ENCODE measurements at places on chromosomes 4 and X.

- DNase-seq = no peak
Measured at GRCh38 chr4:37665333-37666320, 20.5 kb downstream of the RELL1 start.

DNA sequence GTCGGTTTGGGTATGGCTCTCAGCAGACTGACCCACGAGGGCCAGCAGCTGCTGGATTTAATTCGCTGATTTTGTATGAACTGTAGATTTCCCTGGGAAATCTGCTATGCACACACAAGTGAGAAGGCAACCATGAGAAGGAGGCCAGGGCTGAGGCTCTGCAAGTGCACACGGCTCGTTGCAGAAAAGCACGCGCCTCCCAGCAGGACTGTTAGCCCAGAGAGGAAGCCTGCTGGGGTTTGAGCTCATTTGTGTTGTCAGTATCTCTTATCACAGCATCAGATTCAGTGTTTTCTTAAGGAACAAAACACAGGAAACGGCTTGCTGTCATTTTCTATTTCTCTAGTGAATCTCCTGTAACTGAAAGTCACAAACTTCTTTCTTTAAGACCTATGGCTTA, 296.2 kb upstream of the FAT1 start:
- DNase-seq = no peak

DNA sequence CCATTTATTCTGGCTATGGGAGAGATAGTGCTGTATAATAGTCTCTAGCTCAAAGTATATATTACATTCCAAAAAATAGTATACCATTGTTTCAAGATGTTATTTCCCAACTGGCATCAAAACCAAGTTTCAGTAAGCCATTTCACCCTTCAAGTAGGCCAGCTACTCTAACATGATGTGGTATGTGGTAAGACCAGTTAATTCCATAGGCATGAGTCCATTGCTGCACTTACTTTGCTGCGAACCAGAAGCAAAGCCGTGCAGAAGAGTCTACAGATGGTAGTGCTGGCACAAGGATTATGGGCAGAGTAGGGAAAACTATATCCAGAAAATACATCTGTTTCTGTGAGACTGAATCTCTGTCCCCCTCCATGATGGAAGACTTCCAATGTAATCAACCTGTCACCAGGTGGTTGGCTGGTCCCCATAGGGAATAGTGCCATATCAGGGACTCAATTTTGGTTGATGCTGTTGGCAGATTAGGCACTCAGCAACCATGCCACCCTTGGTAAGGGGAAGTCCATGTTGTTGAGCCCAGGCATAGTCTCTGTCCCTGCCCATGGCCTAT, 49.8 kb upstream of the HSD17B10 start:
- no peak for DNase-seq

DNA sequence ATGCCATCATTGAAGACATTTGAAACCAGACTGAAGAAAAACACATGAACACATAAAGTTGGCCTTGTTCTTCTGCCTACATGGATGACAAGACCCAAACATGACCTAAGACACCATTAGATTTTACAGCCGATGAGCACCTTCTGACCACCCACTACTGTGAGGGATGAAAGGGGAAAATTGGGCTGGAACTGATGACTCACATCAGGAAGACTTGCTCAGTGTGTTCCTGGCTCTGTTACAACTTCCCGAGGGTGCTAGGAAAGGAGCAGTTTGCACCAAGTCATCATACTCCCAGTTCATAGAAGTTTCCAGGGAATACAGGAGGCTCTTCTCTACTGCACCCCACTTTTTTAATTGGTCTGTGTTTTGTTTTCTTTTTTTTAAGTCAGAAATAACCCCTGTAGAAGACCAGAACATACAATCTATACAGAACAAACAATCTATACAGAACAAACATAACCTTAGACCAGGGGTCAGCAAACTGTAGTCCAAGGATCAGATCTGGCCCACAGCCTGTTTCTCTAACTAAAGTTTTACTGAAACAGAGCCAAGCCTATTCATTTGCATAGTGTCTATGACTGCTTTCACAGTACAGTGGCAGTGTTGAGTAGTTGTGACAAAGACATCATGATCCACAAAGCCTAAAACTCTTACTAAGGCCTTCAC, 25.3 kb downstream of the BTC start:
- DNase-seq = no peak

GRCh38 chr4:17781300-17782287, at the start of gene FAM184B:
TSS of gene FAM184B (minus strand) at chr4:17781621. CDS start at chr4:17781299, 322 bp downstream.
- peak; percentile 3 for DNase-seq

DNA sequence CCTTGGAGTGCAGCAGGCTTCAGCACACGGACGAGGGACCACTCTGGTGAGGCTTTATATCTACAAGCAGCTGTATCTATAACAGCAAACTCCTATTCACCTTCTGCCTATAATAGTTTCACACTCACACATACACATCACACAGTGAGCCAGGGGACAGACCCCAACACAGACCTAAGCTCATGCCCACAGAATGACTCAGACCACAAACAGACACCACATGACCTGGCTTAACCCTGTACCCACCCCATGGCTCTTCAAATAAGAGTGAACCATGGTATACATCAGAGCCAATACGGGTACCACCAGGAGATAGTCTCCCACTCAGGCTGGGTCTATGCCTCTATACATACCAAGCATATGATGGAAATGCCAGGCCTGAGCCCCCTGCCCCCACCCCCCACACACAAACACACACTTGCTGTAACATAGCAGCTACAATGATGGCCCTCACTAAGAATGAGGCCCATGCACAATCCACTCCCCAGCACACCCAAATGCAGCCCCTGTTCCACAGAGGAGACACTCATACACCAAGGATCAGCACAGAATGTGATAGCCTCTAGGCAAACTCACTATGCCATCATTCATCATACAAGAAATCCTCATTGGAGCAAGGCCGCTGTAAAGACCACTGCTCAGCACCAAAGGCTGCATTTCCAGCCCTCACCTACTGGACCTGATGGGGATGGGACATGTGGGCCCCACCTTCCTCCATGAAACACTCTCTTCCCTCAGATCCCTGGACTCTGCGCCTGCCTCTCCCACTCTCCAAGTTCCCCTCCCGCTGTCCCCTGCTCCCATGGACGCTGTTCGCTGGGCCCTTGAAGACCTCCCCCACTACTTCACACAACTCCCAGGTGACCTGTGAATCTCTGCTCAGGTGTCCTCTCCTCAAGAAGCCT, 62.1 kb upstream of the XIAP start:
- no peak for DNase-seq

- no peak for DNase-seq
Measured at GRCh38 chrX:136256026-136256425, 4.8 kb upstream of the MAP7D3 start.

DNA sequence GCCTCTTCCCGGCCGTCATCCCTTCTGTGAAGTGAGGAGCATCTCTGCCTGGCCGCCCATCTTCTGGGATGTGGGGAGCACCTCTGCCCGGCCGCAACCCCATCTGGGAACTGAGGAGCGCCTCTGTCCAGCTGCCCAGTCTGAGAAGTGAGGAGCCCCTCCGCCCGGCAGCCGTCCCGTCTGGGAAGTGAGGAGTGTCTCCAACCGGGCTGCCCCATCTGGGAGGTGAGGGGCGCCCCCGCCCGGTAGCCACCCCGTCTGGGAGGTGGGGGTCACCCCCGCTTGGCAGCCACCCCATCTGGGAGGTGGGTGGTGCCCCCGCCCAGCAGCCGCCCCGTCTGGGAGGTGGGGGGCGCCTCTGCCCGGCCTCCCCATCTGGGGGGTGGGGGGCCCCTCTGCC, 142.3 kb downstream of the LAS1L start:
- DNase-seq = no peak

DNA sequence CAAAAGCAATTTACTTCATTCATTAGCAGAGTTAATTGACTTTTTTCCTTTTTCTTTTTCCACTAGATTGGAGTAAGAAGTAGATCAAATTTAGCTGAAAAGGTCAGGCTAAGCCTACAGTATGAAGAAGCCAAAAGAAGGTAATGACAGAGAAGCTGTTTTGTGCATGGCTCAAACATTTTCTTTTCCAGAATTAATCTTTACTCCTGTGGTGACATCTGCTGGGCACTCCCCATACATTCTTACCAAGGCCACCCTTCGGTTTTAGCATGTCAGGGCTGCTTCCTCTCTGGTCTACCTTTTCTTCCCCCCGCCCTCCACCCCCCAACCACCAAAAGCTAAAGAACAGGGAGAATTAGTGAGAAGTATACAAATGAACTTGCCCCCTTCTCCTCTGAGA, 70.2 kb downstream of the CLDN22 start:
- no peak for DNase-seq

GRCh38 chr4:170030121-170030520, 3.9 kb upstream of the MFAP3L start:
- no peak for DNase-seq

- DNase-seq = no peak
Measured at GRCh38 chr4:98939892-98940298, 11.0 kb upstream of the EIF4E start.

- no peak for DNase-seq
Measured at GRCh38 chrX:153029162-153029561, 27.1 kb upstream of the PNMA3 start.

DNA sequence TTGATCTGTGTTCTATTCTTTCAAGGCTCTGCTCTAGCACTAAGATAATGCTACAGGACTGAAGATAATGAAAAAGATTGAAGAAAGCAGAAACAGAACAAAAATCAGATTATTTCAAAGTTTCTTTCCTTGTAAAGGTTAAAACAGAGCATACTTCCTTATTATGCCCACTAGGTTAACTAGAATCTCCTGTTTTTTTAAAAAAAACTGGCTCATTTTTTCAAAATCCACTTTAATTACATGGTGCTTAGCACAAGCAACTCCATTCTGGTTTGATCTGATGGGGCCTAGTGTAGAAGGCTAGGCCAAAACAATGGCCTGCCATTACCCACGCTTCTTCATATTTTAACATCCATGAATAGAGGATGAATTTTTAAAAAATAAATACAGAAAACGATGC, 1.2 kb upstream of the UBA6 start:
- DNase-seq = no peak

DNA sequence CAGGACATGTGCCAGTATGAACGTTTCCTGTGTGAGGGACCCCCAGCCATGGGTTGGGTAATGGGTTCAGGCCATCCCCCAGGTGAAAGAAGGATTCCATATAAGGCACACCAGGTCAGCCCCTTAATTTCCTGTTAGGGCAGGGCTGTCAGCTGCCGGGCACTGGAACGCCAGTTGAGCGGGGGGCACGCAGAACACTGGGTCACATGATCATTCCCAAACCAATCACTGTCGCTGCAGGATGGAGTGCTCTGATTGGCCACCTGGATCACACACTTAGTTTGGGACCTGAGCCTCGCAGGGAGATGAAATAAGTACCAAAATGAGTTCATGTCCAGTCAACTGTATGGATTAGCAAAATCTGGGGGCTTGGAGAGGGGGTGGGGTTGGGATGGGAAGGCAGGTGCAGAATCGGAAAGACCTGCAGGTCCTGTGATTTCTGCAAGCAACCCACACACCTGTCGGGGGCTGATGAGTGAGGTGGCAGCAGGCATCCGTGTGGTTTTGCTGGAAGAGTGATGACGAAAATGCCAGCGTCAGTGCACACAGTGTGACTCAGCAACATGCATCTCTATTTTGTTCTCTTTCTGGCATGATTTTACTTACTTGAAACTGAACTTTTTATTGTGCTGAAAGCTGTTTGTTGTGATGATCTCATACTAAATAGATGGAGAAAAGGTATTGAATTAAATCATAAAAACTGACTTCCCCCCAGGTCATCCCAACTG, 32.2 kb downstream of the RNF212 start:
- no peak for DNase-seq

DNA sequence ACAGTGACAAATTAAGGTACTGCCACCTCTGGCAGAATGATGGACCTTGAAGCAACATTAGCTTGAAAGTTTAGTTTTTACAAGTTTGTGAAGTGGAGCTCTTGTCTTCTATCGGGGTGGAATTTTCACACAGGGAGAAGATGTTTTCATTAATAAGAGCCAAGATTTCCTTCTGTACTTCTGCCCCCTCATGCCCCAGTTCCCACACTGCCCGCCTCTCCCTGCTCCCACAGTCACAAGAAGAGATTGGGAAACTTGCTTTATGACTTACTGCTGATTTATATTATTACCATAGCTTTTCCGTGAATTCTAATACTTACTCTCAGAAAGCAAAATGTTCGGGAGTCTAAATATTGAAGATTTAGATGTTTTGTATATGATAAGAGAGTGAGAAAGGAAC, 539.8 kb upstream of the ARX start:
- DNase-seq = no peak

GRCh38 chrX:65866146-65866545, 173.7 kb downstream of the VSIG4 start:
- no peak for DNase-seq

- DNase-seq = no peak
Measured at GRCh38 chrX:21167011-21167410, 207.2 kb upstream of the CNKSR2 start.

DNA sequence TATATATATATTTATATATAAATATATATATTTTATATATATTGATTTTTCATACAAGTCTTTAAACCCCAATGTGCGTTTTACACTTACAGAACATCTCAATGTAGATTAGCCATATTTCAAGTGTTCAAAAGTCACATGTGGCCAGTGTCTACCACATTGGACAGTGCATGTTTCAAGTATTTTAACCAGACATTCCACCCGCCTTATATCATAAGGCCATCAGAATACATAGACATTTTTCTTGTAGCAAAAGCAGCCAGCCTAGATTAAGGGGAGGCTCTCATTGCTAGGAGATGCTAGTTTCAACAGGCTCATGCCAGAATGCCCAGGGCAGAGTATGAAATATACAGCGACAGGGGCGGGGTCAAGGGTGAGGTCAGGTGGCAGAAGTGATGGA, 202.0 kb downstream of the NR3C2 start:
- no peak for DNase-seq

- DNase-seq = no peak
Measured at GRCh38 chr4:111847296-111848008, 297.8 kb upstream of the FAM241A start.

- DNase-seq = no peak
Measured at GRCh38 chr4:1715002-1715758, 3.1 kb upstream of the SLBP start.

DNA sequence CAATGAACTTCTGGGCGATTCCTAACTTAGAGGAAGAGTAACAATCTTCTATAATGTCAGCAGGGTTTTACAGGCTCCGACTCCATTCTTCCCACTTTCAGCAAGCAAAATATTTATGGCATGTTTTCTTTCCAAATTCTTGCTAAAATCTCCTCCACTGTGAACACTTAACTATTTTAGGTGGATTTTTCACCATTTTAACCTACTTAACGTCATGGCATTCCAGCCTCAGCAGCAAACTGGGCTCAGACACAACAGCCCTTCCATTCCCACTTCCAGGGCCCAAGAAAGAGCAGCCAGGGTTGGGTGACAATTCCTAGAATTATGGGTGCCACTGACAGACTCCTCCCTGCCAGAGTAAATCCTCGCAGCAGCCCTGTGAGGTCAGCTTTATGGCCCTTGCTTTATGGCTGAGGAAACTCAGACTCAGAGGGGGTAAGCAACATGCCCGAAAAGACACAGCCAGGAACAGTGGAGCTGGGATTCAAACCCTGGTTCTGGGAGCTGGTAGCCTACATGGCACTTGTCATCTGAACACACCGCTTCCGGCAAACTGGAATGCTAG, 112.8 kb upstream of the MAP3K15 start:
- no peak for DNase-seq

All from stimulated activated CD4-positive, alpha-beta T cell treated with anti-CD3 and anti-CD28 coated beads, Interleukin-2, amount 100 ng/mL, for 4 hours (primary cell).